NCI-H526 (cell line): ENCODE measurements at places on chromosomes 6 and 20.
A peak's percentile ranks its signal among the peaks of the same experiment; 100 is the strongest.

GRCh38 chr6:13278991-13279390 lies 49.3 kb downstream of the TBC1D7 start:
- no peak for DNase-seq

DNA sequence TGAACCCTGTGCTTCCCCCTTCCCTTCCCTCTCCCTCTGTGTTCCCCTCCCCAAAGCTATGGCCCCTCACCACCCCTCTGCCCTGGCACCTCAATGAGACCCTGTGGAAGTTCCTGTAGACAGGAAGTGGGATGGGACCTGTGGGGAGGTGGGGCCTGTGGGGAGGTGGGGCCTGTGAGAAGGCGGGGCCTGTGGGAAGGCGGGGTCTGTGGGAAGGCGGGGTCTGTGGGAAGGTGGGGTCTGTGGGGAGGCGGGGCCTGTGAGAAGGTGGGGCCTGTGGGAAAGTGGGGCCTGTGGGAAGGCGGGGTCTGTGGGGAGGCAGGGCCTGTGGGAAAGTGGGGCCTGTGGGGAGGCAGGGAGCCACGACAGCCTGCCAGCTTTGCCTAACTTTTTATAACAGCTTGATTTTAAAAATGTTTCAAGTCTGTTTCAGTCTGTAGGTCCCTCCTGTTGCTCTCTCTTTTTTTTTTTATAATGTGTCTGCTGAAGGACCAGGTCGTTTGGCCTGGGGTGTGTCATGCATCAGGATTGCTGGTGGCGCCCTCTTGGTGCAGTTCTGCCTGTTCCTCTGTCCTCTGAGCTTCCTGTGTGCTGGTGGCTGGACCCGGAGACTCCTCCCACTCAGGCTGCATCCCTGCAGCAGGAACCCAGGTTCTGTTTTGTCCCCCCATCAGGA lies 70.5 kb upstream of the SLCO4A1 start:
- DNase-seq = no peak

DNA sequence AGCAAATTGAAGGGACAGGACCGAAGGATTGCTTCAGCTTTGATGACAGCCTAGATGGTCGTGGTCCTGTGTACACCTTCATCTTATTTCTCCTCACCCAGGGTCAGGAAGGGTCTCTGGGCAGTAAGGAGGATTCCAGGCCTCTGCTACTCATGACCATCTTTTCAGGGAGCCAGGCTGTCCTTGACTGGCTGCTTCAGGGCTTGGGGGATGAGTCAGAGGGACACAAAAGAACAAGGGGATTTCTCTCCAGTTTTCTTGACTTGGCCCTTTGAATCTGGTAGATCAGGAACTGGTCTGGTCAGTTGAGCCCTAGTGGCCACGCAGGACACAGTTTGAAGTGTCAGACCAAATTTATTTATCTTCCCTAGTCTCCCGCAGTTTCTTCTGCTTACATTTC lies 402.1 kb upstream of the CHD6 start:
- no peak for DNase-seq

DNA sequence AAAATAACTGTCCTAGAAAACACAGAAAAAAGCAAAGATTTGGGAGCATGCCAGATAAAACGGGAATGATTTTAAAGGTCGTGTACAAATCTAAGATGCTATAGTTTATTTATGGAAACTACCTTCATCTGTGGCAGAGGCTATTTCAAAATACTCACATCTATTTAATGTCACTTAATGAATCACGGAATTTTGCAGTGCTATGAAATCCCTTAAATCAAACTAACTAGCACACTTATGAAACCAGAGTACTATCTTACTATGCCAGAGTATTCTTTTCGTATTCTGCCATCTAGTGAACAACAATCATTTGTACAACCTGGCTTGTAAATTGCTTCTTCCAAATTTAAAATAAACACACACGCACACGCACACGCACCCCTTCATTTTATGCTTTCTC lies 77.9 kb upstream of the BMP5 start:
- peak; percentile 35 for DNase-seq

DNA sequence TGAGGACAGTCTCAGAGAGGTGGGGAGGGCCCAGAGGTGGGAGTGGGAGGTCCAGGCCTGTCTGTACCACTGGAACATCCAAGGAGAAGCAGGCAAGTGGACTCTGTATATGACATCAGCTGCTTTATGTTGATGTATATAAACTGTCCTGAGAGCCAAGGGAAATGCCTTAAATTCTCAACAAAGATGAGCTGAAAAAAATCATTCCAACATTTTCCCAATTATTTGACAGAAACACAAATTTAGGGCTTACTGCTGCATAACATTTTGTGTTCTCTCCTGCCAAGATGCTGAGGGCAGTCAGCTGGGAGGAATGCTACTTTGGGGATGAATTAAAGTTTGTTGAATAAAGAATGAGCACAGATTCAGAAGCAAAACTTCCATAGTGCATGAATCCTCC lies 52.8 kb downstream of the FOXC1 start:
- DNase-seq = no peak

GRCh38 chr6:144439016-144439415 lies 153.9 kb downstream of the UTRN start:
- no peak for DNase-seq

GRCh38 chr20:60648556-60648955 lies 603.5 kb upstream of the CDH4 start:
- no peak for DNase-seq

DNA sequence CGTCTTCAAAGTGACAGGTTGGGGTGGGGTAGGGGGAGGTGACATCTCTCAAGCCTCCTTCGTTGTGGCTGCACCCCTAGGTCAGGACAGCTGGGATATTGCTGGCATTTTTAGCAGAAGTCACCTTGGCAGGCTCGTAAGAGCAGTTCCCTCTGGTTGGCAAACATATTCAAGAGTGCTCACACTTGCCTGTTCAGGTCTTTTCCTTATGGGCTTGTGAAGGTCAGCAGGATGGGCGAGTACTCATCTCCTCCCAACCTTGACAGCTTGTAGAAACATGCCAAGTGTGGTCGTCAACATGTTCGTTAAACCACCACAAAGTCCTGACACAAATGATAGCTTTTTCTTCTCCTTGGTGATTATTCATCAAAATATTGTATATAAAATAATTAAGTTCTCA lies 113.6 kb downstream of the HDGFL1 start:
- no peak for DNase-seq

- DNase-seq = no peak
Measured at GRCh38 chr6:42403831-42404230, 47.9 kb downstream of the TRERF1 start.

- DNase-seq = no peak
Measured at GRCh38 chr6:83597511-83597910, 85.2 kb downstream of the PRSS35 start.

DNA sequence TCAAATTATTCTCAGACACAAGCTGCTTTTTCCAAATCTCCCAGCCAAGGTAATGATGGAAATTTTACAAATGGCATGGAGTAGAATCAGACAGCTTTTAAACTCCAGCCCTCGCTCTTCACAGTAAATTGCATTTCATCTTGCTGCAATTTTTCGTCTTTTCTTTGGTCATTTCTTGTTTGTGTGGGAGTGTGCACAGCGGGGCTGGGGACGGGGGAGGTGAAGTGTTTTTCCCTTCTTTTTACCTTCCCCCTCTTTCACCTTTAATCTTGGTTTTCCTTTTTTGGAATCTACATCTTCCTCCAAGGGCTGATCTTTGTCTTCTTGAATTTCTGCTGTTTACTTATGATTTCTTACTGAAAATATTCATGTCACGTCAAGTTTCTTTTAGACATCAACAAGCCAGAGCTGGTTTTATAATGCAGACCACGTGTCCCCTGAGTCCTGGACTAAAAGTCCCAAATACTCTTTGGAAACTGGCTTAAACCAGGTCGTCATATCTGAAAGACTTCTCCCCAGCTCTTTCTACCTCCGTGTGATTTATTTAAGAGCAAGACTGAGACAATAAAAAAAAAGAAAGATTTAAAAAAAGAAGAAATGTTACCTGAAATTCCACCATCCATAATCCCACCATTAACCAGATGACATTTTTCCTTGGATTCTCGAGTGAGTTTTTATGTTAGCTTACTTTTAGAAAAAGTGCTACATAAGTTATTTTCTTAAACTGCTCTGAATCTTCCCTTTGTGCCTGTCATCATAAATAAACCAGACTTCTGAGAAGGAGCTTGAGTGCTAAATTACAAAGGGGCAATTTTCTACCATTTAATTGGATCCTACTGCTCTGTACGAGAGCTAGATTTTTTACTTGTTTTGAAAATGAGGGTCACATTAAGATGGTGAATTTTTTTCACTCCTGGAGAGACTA lies 52.0 kb downstream of the MAP3K5 start:
- no peak for DNase-seq

GRCh38 chr20:56173438-56173837 lies 75.1 kb upstream of the MC3R start:
- DNase-seq = no peak
